ENCODE measurements at places on chromosomes 6 and 20.

DNA sequence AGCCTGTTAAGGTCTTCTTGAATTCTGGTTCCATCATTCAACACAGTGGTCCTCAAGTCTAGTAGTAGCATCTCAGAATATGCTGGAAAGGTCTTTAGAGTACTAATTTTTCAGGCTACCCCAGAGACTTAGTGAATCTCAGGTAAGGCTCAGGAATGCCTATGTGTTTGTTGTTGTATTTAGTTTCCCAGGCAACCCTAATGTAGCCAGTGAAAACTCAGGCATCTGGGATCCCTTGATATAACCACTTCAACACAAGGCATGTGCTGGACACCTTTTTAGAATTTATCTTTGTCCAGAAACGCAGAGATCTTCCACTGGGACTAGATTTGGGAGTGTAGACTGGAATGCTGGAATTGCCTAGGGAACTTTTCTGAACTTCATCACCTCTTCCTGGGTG lies 597.9 kb upstream of the FLRT3 start:
- H3K27ac ChIP-seq, result no peak overlapping the region
- no peaks in the 10 kb centered on the region for H3K36me3 ChIP-seq
- H3K4me3 ChIP-seq, result no peak overlapping the region
- H3K4me1 ChIP-seq, result no peaks in the 10 kb centered on the region

GRCh38 chr20:61886721-61887595 lies 178.7 kb downstream of the TAF4 start:
- H3K4me3 ChIP-seq, result no peak overlapping the region
- peaks cover 7% of the 10 kb centered on the region for H3K36me3 ChIP-seq
- DNase-seq, result peak; percentile 13
- no peak overlapping the region for H3K27ac ChIP-seq
- H3K27me3 ChIP-seq, result peaks cover 6% of the 10 kb centered on the region
- no peaks in the 10 kb centered on the region for H3K4me1 ChIP-seq

DNA sequence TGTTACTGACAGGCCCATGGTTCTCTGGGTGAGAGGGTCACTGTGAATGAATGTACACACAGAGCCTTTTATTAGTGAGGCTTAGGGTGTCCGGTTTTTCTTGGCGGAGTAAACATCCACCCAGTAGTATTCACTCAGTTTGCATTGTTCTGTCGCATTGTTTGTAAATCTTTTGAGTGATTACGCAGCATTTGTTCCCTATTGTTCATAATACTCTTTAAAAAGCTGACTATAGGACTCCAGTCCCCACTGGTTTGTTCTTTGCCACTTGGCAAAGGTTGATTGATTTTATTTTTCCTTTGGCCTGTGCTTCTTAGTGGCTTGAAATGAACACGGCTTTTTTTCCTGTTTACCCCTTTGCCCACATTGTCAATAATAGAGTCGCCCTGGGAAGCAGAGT lies 130.1 kb upstream of the ESR1 start:
- H3K27me3 ChIP-seq, result peaks cover 15% of the 10 kb centered on the region
- DNase-seq, result no peak
- no peak overlapping the region for H3K27ac ChIP-seq
- peaks cover 21% of the 10 kb centered on the region for H3K4me1 ChIP-seq

DNA sequence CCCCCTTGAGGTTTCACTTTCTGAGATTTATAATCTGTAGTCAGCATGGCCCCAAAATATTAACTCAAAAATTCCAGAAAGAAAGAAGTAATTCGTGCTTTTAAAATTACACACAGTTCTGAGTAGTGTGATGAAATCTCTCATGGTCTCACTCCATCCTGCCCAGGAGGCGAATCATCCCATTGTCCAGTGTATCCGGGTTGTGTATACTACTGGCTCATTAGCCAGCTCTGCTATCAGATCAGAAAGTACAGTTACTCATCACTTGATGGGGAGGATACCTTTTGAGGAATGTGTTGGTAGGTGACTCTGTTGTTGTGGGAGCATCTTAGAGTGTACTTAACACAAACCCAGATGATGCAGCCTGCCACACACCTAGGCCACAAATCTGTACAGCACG lies 65.2 kb downstream of the CDC5L start:
- peak; percentile 81 for DNase-seq
- H3K4me3 ChIP-seq, result peak overlapping the region; percentile 5
- peaks cover 7% of the 10 kb centered on the region for H3K36me3 ChIP-seq
- H3K4me1 ChIP-seq, result peaks cover 52% of the 10 kb centered on the region
- H3K27ac ChIP-seq, result peak overlapping the region; percentile 84

- H3K27me3 ChIP-seq, result peaks cover 20% of the 10 kb centered on the region
- no peak for DNase-seq
- H3K27ac ChIP-seq, result no peak overlapping the region
- no peak overlapping the region for H3K4me3 ChIP-seq
- H3K36me3 ChIP-seq, result no peaks in the 10 kb centered on the region
Observed at GRCh38 chr6:35516712-35517111, 4.0 kb upstream of the TULP1 start.

DNA sequence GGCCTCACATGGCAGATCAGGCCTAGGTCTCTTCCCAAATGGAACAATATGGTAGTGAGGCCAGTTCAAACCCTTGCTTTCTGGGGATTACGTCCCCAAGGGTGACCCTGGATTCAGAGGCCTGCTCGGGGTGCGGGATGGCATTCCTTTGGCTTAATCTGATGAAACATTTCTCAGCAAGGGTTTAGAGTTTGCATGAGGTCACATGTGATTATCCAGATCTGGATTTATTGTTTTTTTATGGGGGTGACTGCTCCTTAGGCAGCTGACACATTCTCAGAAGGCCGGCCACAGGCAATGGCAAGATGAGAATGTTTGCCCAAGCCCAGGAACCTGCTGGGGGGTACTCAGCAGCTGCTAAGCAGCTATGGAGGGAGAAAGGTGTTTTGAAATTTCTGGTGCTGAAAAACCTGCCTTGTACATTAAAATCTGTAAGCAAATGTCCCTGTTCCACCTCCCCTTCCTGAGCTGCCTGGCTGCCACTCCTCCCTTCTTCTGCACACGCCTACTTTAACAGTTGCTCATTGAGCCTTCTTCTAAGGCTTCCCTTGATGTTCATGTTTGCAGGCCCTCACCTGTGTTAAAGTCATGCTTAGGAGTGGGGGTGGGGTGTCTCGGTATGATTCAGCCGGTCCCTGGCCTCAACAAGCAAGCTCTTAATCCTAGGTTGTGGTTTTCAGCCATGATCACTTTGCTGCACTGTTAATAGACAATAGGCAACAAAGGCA lies 37.9 kb upstream of the FUCA2 start:
- no peaks in the 10 kb centered on the region for H3K36me3 ChIP-seq
- peaks cover 1% of the 10 kb centered on the region for H3K27me3 ChIP-seq
- no peak for DNase-seq
- H3K4me3 ChIP-seq, result no peak overlapping the region
- H3K27ac ChIP-seq, result no peak overlapping the region

GRCh38 chr20:46963196-46963529 lies 68.5 kb downstream of the EYA2 start:
- H3K4me1 ChIP-seq, result peaks cover 34% of the 10 kb centered on the region
- peaks cover 10% of the 10 kb centered on the region for H3K27me3 ChIP-seq
- DNase-seq, result no peak

GRCh38 chr6:135871296-135871695 lies 19.8 kb downstream of the PDE7B start:
- peak overlapping the region; percentile 52 for H3K4me3 ChIP-seq
- H3K27me3 ChIP-seq, result no peaks in the 10 kb centered on the region
- peaks cover 56% of the 10 kb centered on the region for H3K4me1 ChIP-seq
- H3K36me3 ChIP-seq, result peaks cover 6% of the 10 kb centered on the region

DNA sequence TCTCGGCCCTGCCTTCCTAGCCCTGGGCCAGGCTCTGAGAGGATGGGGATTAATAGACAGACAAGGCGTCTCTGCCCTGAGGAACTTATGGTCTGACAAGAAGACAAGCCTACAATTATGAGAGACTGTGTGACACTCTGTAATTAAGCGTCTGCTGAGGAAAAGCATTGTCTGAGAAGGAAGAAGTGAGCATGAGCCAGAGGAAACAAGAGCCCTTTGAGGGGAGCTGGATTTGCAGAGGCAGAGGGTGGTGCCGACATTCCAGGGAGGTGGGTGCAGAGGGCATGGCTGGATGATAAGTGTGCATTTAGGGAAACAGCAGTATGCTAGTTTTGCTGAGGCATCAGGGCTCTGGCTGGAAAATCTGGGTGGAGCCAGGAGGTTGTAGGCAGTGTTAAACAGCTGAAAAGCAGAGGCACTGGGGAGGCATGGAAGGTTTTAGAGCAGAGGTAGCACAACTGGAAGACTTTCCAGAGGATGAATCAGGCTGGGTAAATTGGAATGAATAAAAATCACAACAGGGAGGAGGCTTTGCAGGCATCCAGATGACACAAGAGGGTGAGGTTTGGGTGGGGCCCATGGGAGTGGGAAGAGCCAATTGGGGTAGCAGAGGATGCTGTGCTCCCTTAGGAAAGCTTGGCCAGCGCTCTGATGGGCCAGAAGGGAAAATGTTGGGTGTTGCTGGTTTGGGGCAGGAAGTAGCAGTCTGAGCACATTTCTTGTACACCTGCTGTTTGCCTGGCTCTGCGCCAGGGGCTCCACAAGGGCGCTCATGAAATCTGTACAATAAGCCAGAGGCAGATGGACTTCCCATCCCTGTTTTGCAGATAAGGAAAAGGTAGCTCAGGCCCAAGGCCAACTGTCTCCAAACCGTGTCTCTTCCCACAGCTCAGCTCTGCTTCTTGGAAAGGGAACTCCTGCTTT lies 74.0 kb upstream of the MYL9 start:
- H3K27me3 ChIP-seq, result no peaks in the 10 kb centered on the region
- peak; percentile 63 for DNase-seq
- peaks cover 85% of the 10 kb centered on the region for H3K4me1 ChIP-seq
- H3K4me3 ChIP-seq, result peak overlapping the region; percentile 96

- peaks cover 30% of the 10 kb centered on the region for H3K27me3 ChIP-seq
- no peaks in the 10 kb centered on the region for H3K36me3 ChIP-seq
- H3K4me1 ChIP-seq, result no peaks in the 10 kb centered on the region
Observed at GRCh38 chr20:47762699-47763268, 22.5 kb downstream of the SULF2 start.

- peaks cover 8% of the 10 kb centered on the region for H3K4me1 ChIP-seq
- H3K27ac ChIP-seq, result no peak overlapping the region
- no peak for DNase-seq
- H3K36me3 ChIP-seq, result no peaks in the 10 kb centered on the region
- H3K4me3 ChIP-seq, result no peak overlapping the region
Observed at GRCh38 chr6:28858963-28859362, 64.8 kb downstream of the TRIM27 start.

- no peak overlapping the region for H3K27ac ChIP-seq
- peaks cover 34% of the 10 kb centered on the region for H3K36me3 ChIP-seq
- peaks cover 5% of the 10 kb centered on the region for H3K27me3 ChIP-seq
- H3K4me1 ChIP-seq, result peaks cover 69% of the 10 kb centered on the region
- DNase-seq, result no peak
Observed at GRCh38 chr6:11214084-11214833, 18.2 kb downstream of the NEDD9 start.

GRCh38 chr6:169847141-169847674 lies 95.8 kb downstream of the ERMARD start:
- DNase-seq, result no peak
- H3K36me3 ChIP-seq, result no peaks in the 10 kb centered on the region
- no peaks in the 10 kb centered on the region for H3K4me1 ChIP-seq
- peaks cover 9% of the 10 kb centered on the region for H3K27me3 ChIP-seq
- H3K27ac ChIP-seq, result no peak overlapping the region

GRCh38 chr6:84453499-84453898 lies 226.1 kb upstream of the CEP162 start:
- H3K4me1 ChIP-seq, result peaks cover 15% of the 10 kb centered on the region
- DNase-seq, result no peak
- no peak overlapping the region for H3K4me3 ChIP-seq
- no peaks in the 10 kb centered on the region for H3K27me3 ChIP-seq

DNA sequence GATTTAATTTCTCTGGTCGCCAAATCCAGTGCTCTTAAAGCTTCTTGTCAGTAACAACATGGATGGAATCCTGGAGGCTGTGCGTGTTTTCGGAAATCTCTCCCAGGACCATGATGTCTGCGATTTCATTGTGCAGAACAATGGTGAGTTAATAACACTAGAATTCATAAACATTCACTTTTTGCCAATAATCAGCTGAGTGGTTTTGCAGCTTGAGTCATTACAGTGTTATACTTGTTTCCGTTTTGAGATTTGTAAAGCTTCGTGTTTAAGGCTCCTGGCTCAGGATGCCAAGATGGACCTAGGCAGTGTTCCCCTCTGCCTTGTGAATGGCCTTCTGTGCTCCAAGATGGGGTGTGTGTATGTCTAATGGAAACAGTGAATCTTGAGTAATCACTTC lies 113.8 kb downstream of the ARMC2 start:
- peaks cover 33% of the 10 kb centered on the region for H3K4me1 ChIP-seq
- peak overlapping the region; percentile 41 for H3K27ac ChIP-seq
- DNase-seq, result peak; percentile 55

- H3K27ac ChIP-seq, result peak overlapping the region; percentile 34
- H3K4me3 ChIP-seq, result no peak overlapping the region
- H3K27me3 ChIP-seq, result peaks cover 2% of the 10 kb centered on the region
- no peaks in the 10 kb centered on the region for H3K4me1 ChIP-seq
- no peak for DNase-seq
Observed at GRCh38 chr6:20479060-20479459, 55.2 kb upstream of the CDKAL1 start.

DNA sequence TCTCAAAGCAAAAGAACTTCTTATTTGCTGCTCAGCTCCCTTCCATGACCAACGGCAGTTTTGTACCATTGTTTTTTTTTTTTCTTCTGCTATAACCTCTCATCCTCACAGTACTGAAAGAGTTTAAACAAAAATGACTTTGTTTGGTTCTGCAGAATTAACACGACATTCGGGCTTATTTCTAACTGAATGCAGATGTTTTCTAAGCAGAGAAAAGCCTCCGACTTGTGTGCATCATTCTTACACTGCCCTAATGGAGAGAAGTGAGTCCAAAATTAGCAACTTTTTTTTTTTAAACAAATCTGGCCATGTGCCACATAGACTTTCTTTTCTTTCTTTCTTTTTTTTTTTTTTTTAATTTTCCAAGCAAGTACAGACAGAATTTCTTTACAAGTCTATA lies 382.7 kb downstream of the HDGFL1 start:
- no peak for DNase-seq
- H3K4me1 ChIP-seq, result no peaks in the 10 kb centered on the region
- H3K27me3 ChIP-seq, result no peaks in the 10 kb centered on the region
- no peak overlapping the region for H3K27ac ChIP-seq

- DNase-seq, result peak; percentile 95
- peaks cover 41% of the 10 kb centered on the region for H3K36me3 ChIP-seq
- H3K4me3 ChIP-seq, result peak overlapping the region; percentile 75
- H3K27ac ChIP-seq, result peak overlapping the region; percentile 96
Observed at GRCh38 chr6:148497257-148497656, 154.6 kb downstream of the SASH1 start.

GRCh38 chr6:157172231-157172701 lies 151.1 kb downstream of the TMEM242 start:
- no peak overlapping the region for H3K4me3 ChIP-seq
- H3K27me3 ChIP-seq, result no peaks in the 10 kb centered on the region
- peaks cover 12% of the 10 kb centered on the region for H3K36me3 ChIP-seq

GRCh38 chr6:138803331-138803730 lies 7.4 kb downstream of the ECT2L start:
- no peaks in the 10 kb centered on the region for H3K36me3 ChIP-seq
- no peak for DNase-seq
- peaks cover 4% of the 10 kb centered on the region for H3K27me3 ChIP-seq
